ENCODE measurements at places on chromosomes 3 and 15.

DNA sequence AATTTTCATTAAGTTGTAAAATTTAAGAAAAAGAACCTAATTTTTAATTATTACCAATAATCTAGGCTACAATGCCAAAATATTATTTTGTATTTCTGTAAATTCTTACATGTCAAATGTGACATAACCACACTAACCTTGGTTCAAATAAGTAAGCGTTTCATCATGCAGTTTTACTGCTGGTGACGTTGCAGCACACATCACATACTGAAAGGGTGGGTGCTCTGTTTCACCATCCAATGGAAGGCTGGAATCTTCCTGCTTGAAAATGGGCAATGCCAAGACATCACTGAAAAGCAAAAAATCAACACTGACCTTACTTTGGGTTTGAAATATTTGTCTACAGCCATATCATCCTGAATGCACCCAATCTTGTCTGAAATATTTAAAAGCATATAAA is 14.8 kb downstream of the UBP1 start:
- DNase-seq: no peak

DNA sequence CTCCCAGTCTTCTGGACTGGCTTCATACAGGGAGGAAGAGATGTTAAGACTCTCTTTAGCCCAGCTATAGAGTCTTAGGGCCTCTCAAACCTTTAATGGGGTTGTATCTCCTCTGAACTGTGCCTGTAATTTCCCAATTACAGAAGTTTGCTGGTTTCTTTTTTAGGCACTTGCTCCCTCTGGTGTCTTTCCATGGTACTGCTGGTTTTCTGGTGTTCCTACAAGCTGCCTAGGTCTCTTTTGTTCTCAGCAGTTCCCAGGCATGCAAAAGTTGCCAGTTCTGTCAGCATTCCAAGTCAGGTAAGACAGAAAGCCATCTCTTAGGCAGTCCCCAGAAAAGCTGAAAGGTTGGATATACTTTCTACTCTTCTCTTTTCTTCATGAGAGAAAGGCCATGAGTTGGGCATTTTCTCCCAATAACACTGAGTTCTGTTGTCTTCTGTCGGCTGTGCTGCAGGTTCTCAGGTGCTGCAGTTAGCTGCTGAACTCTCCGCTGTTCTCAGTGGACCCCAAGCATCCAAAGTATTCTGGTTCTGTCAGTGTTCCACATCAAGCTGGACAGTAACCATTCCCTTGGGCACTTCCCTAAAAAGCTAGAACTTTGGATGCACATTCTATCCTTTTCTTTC is 54.4 kb upstream of the EHHADH start:
- DNase-seq: peak; percentile 12

DNA sequence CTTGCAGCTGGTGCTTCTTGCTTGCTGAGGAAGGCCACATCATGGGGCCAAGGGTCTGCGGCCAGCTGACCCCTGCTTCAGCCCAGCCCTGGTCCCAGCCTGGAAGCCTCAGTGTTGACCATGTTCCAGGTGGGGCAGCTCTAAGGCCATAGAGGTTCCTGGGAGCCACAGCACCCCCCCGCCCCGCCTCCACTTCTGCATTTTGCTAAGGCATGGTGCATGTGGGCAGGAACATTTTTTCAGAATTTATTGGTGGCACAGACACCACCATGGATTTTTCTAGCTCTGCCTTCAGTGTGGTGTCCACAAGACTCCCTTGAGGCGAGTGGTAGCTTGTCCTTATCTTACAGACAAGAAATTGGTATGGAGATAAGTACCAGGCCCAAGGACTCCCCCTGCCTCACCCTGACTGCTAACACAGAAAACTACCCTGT is 1.9 kb upstream of the CHST14 start:
- no peak for DNase-seq

GRCh38 chr3:71512000-71512399 is 71.5 kb downstream of the FOXP1 start:
- no peak for DNase-seq

DNA sequence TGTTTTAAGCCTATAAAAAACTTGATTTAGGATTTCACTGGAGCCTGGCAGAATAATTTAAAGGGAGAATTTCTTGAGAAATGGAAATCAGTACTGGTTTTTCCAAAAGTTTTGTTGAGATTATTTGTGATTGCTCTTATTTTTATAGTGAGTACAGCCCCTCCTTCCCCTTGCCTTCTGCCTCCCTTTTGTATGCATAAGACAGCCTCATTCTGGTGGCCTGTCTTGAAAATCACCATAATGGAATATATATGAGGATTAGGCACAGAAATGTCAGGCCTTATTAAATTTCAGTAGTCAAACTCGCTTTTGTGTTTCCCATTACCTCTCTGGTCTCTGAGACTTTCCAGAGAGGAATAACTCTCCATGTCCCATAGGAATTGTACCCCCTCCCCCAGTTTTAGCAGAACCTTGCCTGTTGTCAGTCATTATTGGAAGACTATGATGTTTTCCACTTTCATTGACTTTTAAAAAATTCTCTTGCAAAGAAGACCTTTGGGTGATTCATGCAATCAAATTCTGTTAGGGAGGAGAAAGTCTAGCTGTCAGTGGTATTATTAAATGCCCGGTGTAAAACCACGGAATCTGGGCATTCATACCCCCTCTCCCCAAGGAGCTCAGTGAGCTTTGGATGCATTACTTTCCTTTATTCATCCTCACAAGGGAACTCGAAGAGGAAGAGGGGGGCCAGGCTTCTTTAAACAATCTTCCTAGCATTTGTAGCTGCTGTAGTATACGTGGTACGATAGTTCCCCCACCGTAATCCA is 171.6 kb upstream of the TSC22D2 start:
- DNase-seq: no peak

DNA sequence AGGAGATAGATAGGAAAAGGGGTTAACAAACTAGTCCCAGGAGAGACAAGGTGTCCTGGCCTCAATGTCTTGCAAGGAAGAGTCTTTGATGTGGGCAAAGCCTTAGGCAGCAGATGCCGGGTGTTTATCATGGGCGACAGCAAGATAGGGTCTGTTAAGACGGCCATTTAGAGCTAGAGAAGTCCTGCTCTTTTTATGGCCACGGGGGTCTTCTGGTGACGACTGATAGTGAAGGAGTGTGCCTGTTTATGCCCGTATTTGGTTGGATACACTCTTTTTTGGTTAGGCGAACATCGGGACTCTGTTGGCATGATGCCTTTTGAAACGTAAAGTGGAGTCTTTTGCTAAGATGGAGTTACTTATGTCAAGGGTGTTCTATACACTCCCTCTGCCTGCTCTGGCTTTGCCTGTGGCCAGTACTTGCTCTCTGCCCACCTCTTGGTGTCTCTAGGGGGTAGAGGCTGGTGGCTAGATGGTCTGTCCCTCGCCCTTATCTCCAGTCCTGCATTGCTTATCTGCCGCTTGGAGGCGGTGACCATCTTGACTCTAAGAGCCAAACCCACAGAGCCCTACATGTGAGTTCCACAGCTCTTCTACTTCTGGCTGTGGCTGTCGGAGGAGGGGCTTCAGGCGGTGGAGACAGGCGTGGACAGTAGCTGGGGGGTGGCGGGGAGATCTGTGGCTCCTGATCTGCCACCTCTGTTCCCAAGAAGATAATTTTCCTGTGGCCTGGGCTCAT is 55.8 kb upstream of the ZBTB38 start:
- DNase-seq: no peak

DNA sequence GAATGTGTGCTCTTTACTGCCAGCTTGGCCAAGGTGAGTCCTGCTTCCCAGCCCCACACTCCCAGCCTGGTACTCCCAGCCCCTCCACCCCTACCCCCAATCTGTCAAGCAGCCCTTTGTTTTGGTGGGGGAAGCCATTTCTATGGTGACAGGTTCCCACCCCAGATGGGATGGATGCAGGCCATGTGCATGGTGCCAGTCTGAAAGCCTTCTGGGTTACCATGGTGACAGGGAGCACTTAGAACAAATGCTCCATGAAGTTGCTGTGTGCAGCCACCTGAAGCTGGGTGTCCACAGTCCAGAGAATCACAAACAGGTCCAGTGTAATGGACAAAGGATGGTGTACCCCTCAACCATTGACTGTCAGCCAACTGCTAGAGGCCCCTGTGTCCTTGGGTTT is 19.1 kb upstream of the VILL start:
- DNase-seq: no peak

DNA sequence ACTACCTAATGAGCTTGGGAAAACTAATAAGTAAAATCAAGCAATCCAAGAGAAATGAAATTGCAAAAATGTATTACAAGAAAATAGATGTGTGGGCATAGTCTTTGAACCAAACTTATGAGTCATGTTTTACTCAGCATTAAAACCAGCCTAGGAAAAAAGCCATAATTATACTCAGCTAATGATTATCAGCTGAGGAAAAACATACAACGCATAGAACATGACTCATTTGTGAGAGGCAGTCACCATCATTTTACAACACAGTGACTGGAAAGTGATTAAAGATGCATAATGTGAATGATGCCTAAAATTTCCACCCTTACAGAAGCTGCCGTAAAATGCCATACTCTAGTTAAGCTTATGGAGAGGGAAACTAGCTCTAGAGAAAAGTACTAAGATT is 238.0 kb upstream of the EOMES start:
- DNase-seq: peak; percentile 12

DNA sequence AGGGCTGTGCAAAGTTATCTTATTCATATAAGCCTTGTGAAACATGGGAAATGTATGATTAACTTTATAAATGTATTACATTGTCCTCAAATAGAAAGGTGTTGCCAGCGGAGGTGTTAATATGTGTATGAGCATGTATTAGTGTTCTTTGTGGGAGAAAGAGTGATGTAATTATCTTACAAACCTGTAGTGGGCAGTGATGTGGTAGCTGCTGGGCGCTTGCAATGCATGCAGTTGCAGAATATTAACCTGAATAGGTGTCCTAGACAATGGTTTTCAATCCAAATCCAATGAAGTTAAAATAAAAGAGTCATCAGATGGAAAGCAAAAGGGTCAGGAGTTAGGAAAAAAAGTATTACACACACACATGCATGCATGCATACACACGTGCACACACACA is 881.3 kb upstream of the CADM2 start:
- no peak for DNase-seq

- DNase-seq: no peak
These were observed 71.3 kb downstream of the SV2B start for GRCh38 chr15:91171334-91171733.

DNA sequence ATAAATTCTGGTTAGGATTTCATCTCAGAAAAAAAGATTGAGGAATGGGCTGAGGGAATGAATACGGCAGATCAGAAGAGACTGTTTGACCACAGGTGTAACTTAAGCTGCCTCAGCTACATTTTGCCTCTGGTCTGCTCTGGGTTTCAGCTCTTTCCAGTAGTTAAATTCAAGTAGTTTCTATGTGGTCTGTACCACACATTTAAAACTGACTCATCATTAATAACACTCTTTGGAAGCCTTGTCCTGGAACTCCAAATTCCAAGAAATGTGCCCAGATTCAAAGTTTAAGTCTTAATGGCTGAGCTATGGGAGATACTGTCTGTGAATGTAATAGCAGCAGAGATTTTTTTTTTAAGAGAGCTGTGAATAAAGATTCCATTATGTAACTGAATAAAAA is 133.1 kb upstream of the IGSF10 start:
- no peak for DNase-seq

GRCh38 chr3:110526777-110527727 is 544.6 kb upstream of the NECTIN3 start:
- DNase-seq: no peak

- DNase-seq: no peak
These were observed 8.8 kb downstream of the SLC12A8 start for GRCh38 chr3:125203731-125204130.

GRCh38 chr3:46365041-46365440 is 5.7 kb upstream of the CCR5 start:
- no peak for DNase-seq

- DNase-seq: no peak
These were observed 347.7 kb downstream of the FOXP1 start for GRCh38 chr3:71235846-71236245.

DNA sequence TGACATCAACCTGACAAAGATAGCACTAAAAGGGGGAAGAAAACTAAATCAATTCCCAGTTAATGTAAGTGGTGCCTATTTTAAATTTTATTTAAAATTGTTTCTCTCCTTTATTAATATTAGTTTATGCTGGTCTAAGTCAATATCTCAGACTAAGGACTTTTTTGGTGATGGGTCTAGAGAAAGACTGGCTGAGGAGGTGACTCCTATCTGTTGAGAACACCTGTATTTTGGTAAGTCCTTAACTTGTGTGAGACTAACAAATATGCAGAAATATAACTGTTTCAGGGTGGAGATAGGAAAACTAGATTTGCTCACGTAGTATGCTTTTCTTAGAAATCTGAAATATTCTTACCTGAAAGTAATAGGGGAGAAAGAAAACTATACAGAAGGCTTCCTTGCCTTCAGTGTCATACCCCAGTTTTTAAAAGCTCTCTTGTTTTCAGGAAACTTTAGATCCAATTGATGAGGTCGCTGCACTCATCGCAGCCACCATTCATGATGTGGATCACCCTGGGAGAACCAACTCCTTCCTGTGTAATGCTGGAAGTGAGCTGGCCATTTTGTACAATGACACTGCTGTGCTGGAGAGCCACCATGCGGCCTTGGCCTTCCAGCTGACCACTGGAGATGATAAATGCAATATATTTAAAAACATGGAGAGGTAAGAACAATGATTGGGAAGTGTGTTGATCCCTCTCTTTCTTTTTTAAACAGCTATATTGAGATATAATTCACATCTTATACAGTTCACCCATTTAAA is 138.9 kb downstream of the PDE8A start:
- no peak for DNase-seq

GRCh38 chr3:194255252-194256039 is 95.7 kb downstream of the CPN2 start:
- DNase-seq: no peak

- no peak for DNase-seq
These were observed 55.6 kb downstream of the SLC6A6 start for GRCh38 chr3:14457999-14458398.

DNA sequence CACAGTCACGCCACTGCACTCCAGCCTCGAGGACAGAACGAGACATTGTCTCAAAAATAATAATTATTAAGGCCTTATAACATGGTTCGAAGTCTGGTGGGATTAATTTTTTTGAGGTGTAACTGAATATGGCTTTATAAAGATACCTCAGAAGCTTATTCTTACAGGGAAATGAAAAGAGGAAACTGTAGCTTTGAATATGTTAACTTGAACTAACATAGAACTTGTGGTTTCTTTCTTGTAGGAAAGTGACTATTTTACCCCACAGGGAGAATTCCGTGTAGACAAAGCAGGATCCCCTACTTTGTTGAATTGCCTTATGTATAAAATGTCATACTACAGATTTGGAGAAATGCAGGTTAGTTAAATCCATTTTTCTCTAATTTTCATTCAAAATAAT is 96.3 kb downstream of the STT3B start:
- DNase-seq: no peak

- DNase-seq: no peak
These were observed 47.7 kb upstream of the FMN1 start for GRCh38 chr15:33242165-33242564.

DNA sequence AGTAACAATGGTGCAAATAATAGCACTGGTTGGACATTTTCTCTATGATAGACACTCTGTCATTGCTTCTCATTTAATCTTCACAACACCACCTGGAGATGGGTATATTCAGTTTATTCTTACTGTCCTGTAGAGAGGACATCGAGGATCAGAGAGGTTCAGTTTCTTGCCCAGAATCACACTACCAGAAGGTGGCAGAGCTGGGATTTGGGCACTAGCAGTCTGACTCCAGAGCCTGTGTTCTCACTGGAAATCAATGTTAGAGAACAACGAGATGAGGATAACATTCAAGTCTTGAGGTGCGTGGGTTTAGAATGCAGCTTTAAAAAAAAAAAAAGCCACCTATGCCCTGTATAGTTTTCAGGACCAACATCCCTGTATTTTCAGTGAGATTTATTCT is 127.8 kb downstream of the SYNPR start:
- DNase-seq: no peak
